ENCODE measurements at places on chromosomes 6 and 20.
A peak's percentile ranks its signal among the peaks of the same experiment; 100 is the strongest.

GRCh38 chr6:148328876-148329555 is 13.6 kb upstream of the SASH1 start:
- DNase-seq = no peak

- no peak for DNase-seq
These were observed 191.2 kb upstream of the SOX4 start for GRCh38 chr6:21402368-21402767.

- DNase-seq = no peak
These were observed 89.3 kb downstream of the HAO1 start for GRCh38 chr20:7850775-7851490.

- no peak for DNase-seq
These were observed 93.4 kb downstream of the ANKS1A start for GRCh38 chr6:34982424-34982852.

GRCh38 chr20:18553746-18554145 is 13.5 kb upstream of the SMIM26 start:
- no peak for DNase-seq

DNA sequence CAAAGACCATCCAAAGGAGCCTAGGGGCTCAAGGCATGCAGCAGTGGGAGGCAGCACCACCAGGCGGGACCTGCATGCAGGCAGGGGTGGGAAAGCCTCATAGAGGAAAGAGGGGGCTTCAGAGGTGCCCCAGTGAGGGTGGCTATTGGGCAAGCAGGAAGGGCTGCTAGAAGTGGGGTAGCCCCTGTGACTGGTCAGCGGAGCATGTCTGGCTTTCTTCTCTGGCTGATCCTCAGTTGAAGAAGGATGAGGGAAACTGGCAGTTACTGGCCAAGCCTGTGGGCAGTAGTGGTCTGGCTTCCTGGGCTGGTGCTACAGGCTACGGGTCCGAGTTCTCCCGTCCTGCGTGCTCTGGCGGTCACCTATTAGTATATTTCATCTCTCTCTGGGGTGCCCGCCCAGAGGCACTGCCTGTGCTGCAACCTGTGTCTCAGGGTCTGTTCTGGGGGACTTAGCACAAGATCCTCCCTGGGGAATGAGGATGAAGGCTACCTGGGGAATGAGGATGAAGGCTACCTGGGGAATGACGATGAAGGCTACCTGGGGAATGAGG is 35.9 kb upstream of the CST7 start:
- no peak for DNase-seq

DNA sequence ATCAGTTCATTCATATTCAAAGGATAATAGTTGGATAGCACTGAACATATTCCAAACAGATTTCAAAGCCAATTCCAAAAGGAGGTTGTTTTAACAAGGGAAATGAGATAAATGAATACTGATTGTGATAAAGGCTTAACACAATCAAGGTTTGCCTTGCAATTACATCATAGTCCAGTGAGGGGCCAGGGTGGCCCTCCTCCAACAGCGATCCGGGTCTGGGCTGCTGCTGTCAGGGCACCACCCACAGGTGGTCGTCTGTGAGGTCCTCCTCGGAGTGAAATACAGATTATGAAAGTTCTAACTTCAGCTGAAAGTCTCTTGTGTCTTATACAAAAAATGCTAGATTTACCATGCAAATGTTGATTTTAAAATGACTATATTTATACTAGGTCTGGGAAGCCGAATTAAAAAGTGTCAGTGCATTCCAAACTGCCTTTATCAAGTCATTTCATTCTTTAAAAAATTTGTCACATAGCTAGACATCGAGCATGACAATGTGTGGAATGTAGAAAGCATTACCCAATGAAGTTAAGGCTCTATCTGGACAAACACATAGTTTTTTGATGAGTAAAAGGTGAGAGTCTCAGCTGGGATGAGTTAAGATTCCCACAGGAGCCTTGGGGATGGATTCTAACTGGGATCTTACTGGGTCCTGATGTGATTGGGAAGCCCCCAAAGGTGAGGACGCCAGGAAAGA is 65.9 kb upstream of the SLC22A23 start:
- no peak for DNase-seq

DNA sequence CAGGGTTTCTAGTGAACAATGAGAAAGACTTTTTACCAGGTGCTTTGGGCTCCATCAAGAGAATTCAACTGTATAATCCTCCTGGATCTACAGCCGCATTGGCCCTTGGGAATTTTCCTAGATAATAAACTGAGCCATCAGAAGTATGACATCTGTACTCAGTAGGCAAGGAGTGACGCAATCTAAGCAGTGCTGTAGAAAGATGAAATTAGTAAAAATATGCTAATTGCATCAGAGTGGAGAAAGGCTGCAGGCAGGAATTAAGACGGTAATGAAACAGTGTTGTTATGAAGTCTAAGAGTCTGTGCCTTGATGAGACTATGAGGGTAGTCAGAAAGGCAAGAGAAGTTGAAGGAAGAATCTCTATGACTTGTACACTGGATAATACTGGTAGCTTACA is 507.9 kb upstream of the SOX4 start:
- no peak for DNase-seq

- DNase-seq = no peak
These were observed 47.3 kb downstream of the ZFAND3 start for GRCh38 chr6:37866590-37867507.

DNA sequence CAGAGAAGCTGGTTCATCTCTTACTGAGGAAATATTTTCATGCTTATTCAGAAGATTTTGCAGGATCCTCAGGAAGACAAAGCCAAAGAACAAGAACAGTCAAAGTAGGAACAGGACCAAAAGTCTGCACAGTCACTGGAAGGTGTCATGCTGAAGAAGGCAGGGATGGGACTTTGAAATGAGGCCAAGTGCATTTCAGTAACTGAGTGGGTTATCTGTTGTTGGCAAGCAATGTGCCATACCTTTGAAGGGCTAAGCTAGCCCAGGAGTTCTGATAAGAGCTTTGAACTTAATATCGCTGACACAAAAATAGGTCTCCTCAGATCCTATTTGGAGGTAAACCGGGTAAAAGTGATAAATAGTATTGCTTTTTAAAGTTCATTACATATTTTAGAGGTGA is 31.5 kb downstream of the SLC16A10 start:
- no peak for DNase-seq

GRCh38 chr20:33339515-33340058 is 56.6 kb downstream of the BPIFB1 start:
- DNase-seq = no peak

DNA sequence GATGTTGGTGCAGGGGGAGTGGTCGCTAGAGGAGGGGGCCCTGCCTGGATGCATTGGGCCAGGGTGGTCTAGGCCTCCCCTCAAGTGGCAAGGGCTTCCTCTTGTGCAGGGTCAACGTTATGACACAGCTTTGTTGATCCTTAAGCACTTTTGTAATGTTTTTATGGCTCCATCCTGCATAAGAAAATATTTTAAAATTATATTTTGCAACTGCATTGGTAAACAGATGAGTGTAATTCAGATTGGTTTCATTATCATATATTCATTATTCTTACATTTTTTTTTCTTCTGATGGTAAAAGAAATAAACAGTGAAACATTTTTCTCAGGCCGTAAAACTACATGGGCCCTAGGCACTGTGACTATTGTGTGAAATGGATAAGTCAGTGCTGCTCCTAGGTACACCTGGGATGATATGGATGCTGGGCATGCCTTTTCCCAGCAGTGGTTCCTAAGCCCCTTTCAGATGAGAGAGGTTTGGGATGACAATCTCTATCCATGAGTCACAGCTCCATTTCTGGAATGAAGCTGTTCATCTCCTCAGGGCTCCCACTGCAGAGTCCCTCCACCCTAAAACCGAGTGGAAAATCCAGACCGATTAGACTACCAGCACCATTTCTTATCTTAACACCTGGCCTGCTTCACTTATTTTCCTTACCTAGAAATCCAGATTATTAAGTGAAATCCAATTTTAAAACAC is 5.8 kb upstream of the SIM1 start:
- no peak for DNase-seq

GRCh38 chr20:61252601-61253263 is 671 bp downstream of the CDH4 start:
- DNase-seq = no peak

- DNase-seq = peak; percentile 45
These were observed 38.4 kb upstream of the CCDC167 start for GRCh38 chr6:37538107-37538506.

DNA sequence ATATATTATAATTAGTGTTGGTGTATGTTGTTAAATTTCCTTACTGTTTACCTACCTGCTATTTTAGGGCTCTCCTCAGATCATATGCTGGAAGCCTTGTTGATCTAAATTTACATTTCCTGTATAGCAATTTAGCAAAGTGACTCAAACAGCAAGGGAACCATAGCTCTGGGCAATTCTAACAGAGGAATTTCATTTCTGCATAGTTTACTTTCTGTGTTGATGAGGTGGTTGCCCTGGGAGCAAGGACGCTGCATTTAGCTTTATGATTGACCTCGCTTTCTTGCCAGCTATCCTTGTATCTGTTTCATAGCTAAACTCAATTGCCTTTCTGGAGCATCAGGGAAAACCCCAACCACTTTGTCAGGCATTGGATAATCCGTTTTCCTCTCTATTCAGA is 810.8 kb downstream of the GRIK2 start:
- DNase-seq = no peak

DNA sequence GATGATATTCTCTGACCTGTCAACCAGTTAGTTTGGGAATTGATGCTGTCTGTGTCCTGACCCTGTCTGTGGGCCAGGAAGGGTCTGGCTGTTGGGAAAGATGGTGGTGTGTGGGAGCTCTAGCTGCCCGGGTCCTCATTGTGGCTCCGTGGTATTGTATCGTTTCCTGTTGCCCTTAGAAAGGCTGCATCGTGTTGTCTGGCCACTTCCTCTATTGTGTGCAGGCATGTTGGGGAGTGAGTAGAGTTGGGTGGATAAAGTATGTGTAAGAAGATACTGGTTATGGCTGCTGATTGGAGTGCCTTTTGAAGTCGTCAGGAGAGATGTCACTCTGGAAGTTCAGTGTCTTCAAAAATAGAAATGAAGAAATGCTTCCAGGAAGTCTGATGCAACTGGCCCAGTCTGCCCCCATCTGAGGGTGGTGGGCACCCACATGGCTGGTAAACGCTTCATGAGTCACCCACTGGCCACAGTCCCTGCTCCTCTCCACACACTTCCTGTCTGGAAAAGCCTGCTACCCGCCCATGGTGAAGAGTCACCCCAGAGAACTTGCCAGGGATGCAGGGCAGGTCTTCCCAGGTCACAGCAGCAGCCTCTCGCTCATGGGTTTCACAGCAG is 27.9 kb downstream of the PPARD start:
- peak; percentile 73 for DNase-seq

DNA sequence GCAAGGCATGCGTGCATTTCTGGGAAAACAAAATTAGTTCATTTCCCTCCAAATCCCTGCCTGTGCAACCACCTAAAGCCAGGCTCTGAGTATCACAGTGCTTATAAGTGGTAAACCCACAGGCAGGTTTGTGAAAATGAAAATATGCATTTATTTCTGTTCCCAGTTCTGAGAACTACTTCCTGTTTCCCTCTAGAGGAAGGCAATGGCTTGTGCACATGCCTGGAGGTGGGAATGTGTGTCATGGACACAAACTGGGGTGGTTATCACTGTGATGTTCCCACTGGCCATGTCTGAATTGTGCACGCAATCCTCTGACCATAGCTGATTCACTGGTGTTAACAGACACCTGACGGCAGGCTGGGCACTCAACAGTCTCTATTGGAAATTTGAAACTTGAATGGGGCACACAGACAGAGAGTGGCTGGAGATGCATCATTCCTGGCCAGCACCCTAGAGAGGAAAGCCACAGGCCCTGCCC is 26.3 kb downstream of the FAM110A start:
- no peak for DNase-seq

DNA sequence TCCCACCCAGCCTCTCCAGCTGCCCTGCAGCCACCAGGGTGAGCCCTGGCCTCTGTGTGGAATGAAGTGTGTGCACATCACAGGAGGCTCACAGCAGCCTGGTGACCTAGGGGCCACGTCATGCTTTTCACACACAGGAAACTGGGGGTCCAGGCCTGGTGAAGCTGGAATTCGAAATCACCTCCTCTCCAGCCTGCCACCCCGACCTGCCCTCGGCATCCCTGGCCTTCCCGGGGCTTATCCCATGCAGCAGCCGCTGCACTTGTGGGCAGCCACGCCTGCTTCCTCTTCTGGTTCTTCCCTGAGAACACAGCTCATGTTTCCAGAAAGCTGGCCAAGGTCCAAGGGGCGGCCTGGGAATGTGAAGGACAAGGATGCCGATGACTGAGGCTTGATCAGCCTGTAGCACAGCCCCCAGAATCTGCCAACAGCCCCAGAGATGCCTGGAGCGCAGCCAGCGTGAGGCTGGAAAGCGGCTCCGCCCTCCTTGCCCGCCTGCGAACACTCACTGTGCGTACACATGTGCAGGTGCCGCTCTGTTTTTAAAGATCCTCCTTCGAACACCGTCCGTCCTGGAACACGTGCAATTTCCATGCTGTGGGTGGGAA is 4.2 kb upstream of the NTSR1 start:
- DNase-seq = peak; percentile 91

Data from HCT116 (cell line).